Anterior cingulate cortex (tissue), 58 donors: ENCODE measurements at places on chromosomes 7 and 10.

- no peak for DNase-seq
Measured at GRCh38 chr7:28761505-28761904, 196.6 kb downstream of the TRIL start.

GRCh38 chr7:14582010-14582409 is 320.5 kb downstream of the DGKB start:
- DNase-seq, result no peak

DNA sequence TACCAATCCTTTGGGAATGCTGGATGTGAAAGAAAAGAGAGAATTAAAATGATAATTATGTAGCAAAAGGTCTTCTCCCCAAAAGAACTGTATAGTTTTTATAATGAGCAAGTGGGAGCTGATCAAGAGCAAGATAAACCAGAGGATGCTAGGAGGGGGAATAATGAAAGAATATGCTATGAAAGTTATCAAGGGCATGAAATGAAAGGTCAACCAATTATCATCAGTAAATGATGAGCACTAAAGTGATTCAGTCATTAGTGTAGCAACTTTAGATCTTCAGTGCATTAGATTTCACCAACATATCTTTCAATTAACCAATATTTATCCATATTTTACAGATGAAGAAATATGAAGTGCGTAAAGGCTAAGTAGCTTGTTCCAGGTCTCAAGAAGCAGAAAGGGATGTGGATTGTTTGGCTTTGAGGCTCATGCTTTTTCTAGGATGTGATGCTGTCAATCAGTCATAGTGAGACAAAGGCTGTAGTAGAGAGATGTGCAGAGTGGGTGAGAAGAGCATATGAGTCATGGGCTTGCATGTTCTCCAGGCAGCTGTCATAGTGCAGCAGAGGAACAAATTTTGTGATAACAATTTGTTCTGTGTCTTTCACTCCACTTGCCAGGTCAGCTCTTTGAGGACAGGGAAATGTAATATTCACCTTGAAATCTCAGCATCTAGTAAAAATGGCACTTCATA is 5.7 kb upstream of the OR2F2 start:
- no peak for DNase-seq

DNA sequence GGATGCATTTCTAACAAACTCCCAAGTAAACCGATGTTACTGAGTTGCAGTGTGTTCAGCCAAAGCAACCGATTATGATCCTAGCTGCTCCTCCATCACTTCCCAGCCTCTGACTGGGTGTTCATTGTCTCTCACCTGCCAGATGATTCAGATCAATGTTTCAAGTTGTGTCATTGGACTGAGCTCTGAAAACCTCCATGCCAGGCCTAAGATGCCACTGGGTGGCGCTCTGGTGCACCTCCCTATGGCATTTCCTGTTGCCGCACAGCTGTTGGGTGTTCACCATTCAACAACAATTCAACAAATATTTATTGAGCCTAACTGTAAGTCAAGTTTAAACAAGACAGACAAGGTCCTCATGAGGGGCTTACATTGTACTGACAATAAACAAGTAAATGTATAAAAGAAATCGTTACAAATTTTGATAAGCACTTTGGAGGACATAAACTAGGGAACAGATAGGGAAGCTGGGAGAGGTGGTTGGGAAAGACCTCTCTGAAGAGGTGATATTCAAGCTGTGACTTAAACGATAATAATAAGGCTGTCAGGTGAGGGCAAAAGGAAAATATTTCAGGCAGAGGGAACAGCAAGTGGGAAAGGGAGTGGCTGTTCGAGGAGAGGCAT is 22.8 kb downstream of the RGR start:
- no peak for DNase-seq

DNA sequence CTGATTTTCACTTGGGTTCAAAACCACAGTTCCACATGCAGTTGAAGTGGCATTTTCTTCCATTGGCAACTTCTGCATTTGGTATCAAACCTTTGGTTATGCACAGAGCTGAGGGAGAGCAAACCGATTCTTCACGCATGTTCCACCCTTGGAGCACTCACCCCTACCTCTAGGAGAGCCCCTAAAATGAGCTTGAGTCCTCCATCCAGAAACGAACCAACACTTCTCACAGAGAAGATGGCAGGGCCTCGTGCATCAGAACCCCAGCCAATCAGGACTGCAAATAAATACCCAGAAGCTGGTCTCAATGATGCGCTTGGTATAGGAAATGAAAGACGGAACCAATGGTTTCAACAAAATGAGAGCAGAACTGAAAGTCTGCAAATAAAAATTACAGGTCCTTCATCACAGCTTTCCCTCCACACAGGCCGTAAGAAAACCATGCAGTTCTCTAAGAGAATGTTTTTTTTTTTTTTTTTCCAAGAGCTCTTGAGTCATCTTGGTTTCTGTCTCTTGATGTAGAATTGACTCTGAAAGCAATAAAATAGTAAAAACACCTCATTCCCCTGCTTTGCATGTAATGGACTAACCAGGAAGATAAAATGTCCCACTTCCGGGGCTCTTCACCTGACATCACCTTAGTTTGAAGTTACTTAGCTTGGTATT is 23.9 kb downstream of the KLF6 start:
- DNase-seq, result no peak

DNA sequence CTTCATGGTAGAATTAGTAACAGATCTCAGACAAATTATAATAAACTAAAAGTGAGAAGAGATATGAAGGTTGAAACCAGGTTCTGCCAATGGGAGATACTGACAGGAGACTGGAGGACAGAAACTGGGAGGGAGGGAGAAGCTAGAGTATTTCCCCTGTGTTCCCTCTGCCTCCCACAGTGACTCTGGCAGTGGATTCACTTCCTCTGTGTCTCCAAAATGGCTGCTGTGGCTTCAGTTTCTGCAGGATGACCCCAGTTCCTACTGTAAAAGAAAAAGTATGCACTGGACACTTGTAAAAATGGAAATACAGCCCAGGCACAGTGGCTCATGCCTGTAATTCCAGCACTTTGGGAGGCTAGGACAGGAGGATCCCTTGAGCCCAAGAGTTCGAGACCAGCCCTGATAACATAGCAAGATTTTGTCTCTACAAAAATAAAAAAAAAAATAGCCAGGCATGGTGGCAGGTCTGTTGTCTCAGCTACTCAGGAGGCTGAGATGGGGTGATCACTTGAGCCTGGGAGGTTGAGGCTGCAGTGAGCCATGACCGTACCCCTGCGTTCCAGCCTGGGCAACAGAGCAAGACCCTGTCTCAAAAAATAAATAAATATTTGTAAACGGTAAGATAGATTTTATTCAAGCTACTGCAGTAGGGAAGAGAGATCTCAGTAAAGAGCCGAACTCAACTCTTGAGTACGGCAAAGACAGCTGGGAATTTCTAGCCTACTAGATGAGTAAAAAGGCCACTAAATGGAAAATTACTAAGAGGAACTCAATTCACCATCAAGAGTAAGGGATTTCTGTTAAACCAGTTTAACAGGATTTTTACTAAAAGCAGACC is 156.6 kb upstream of the TRIM24 start:
- DNase-seq, result no peak

DNA sequence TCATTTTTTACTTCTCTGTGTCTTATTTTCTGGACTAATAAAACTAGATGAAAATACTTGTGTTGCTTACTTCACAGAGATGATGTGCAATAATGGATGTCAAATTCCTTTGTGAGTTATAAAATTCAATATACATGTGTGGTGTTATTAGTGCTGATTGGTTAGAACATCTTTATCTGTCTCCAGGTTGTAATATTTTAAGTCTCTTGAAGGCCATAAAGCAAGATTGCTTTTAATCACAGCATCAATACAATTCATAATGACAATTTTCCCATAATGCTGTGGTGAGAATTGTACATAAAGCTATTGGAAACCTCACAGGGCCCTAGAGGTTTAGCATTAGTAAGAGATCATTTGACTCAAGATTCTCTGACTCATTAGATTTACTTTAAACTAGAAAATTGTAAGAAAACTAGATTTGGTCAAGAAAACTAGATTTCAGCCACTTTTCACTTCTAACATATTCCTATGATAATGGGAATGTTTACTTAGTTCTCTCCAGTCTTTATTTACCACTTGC is 963.7 kb downstream of the REEP3 start:
- DNase-seq, result no peak

DNA sequence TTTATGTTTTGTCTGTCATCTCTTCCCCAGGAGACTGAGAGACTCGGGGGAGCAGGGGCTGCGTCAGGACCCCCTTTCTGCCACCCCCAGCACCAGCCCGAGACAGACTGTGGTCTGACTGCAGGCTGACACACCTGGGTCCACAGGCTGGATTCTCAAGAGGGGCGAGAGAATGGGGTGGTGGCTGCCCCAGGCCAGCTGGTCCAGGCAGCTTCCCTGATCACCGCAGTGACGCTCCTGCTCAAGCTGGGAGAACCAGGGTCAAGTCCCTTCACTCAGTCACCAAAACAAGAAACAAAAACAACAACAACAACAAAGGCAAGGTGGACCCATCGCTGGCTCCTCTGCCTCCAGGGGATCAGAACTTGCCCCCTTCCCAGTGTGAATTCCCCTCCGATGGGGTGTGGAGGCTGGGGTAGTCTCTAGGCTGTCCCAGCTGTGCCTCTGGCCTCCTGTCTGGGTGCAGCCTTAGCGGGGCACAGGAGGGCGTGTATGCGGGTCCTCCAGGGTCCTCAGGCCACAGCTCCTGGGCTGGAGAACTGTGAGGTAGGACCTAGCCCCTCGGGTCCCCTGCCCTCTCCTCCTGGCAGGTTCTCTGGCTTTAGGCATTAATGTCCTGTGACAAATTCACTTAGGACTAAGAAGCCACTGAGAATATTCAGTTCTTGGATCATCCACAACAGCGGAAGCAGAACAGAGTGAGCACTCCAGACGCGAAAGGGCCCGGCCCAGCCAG is 40.6 kb downstream of the PRKAG2 start:
- no peak for DNase-seq

- no peak for DNase-seq
Measured at GRCh38 chr7:100208911-100209408, 10.8 kb upstream of the PVRIG start.
